Activated CD4-positive, alpha-beta T cell treated with anti-CD3 and anti-CD28 coated beads, Interleukin-2, amount 50 U/mL, for 24 hours (primary cell): ENCODE measurements at places on chromosomes 4 and X.
A peak's percentile ranks its signal among the peaks of the same experiment; 100 is the strongest.

DNA sequence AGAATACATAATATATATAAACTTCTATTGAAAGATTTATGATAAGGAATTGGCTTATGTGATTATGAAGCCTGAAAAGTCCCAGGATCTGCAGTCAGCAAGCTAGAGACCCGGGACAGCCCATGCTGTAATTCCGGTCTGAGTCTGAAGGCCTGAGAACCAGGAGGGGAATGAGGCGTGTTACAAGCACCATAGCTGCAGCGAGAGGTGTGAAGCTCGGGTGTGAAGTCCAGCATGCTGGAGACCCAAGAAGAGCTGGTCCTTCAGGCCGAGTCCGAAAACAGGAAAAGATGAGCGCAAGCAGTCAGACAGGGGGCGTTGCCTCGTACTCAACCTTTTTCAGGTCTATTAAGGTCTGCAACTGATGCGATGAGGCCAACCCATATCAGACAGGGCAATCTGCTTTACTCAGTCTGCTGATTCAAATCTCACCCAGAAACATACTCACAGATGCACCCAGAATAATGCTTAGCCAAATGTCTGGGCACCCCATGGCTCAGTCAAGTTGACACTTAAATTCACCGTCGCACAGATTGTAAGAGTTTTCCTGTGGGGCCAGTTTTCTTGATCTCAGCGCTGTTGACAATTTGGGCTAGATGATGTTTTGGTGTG, 40.4 kb downstream of the SMIM20 start:
- no peak for DNase-seq

DNA sequence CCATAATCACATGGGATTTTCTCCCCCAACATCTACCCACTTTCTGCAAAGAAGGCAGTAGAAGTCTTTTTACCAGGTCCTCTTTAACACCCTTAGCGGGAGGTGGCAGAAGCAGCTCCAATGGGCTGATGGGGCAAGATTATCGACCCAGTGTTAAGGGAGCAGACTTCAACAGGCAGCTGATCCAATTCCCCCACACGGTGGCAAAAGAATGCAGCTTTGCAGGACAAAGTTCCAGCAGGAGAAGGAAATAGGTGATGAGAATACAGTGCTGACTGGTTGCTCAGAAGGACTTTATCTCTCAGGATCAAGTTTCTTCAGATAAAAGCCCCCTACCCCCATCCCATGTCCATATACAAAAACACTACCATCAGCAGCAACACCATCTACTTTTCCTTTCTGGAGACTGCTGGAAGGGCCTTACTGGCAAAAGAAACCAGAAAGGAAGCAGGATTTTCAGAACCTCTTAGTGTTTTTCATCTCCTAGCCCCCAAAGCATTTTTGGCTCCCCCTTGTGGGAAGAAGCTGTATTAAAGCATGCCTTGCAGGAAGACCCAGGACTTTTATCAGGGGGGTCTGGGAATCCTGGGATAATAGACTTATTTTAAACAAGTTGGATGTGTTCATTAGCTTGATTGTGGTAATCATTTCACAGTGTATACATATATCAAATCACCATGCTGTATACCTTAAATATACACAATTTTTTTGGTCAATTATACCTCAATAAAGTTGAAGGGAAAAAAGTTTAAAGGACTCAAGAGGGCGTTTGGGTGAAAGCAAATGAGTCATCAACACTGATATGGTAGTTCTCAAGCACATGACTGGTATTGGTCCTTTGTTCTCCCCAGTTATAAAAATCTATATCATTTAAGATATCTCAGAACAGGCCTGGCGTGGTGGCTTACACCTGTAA, 146.4 kb downstream of the GPC3 start:
- DNase-seq = no peak

- DNase-seq = peak; percentile 73
Observed at GRCh38 chrX:71618303-71618721, at the start of gene CXCR3. Gene CXCR3, minus strand, starts transcription at chrX:71618511. Its CDS starts 62 bp downstream, at chrX:71618449.

GRCh38 chr4:150773729-150774449, 191.9 kb downstream of the MAB21L2 start:
- DNase-seq = no peak

- DNase-seq = no peak
Observed at GRCh38 chr4:88457307-88458103, 586 bp downstream of the HERC5 start.

DNA sequence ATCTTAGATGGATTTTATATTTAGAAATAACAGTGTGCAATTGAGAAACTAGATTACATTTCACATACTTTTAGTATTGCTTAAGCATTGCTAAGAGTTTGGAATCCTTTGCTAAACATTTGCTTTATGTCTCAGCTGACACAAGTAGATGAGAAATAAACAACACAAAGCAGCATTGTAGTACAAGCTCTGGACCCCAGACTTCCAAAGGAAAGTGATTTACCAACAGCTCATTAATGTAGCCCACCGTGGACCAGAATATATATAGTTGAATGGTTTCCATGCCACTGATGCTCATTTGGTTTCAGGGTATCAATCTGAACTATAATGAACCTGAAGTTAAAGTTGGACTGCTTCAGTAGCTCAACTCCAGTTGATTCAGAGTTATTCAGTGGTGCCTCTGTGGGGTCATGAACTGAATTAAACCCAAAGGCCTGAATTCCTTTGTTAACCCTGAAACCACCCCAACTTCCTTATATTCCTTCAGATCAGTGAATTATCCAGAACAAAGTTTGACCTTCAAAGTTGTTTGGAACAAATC, 132.1 kb upstream of the NEIL3 start:
- DNase-seq = no peak

GRCh38 chrX:42289492-42290385, 366.4 kb upstream of the CASK start:
- no peak for DNase-seq

DNA sequence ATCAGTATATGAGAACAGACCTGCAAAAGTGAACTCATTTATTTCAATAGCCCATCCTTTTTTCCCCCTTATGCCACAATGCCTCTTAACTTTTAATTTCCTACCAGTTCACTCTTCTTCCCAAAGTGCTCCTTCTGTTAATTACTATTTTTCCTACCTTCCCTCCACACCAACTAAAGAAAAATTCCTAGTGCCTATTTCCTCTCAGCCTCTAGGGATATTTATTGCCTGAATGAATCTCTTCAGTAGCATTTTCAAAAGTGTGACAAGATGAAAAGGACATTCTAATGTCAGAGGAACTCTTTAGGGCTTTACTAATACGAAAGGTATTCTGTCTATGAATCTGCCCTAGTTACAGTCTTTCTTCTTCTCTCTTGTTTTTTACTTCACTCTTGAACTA, 181.1 kb upstream of the SPRY1 start:
- no peak for DNase-seq

DNA sequence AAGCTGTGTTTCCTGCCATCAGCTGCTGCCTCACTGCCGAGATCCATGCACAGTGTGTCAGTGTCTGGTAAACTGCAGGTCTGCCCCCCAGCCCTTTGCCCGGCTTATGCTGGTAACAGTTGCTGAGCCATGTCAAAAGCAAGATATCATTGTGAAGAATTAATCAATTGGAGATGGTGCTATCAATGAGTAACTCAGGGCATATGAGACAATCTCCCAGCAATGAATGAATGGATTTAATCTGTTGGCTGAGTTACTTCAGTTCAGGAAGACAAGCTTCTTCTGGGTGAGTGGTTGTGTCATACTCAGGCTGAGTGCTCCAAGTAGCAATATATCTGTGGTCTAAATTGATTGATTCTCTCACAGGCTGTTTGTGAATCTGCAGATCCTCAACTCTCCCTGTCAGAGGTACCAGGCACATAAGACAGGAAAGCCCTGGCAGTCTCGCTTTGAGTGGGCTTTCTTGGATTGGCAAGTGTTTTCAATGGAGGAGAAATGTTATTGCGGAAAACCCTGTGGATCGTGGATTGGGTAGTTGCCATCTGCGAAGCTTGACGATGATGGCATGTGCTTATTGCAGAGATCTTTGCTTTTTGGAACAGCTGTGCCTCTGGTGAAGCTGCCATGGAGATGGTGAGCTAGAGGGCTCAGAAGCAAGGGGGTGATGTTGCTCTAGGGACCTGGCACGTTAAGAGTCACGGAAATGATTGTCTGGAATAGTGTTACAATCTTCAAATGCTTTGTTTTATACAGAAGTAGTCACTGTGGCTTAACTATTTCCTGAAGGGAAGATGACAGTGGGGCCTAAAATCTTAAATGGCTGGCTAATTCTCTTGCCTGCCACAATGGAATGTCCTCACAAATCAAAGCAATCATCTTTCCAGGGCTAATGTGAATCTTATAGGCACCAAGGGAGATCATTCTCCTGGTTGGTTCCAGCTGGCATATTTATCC, 147.6 kb upstream of the TBC1D9 start:
- DNase-seq = no peak
